Right forelimb (tissue), 1 donor: ENCODE measurements at places on chromosomes 1 and 21.

DNA sequence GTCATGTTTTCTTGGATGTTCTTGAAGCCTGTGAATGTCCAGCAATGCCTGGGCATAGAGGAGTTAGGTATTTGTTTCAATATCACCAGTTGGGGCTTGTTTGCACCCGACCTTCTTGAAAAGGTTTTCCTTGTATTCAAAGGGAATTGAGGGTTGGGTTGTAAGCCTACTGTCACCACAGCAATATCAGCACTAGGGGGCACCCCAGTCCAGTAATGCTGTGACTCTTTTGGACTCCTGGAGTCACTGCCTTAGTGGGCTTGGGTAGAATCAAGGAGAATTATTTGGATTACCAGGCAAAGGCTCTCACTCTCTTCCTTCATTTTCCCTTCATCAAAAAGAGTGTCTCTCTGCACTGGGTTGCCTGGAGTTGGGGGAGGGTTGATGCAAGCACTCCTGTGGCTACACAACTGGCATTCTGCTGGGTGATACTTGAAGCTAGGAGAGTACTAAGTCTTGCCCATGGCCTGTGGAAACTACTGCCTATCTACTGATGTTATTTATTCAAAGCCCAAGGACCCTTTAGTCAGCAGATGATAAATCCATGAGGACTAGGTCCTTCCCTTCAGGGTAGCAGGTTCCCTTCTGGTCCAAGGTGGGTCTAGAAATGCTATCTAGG lies 34.5 kb downstream of the OR10R2 start:
- DNase-seq, result no peak

GRCh38 chr1:183941001-183941400 lies 96.5 kb downstream of the COLGALT2 start:
- no peak for DNase-seq

- no peak for DNase-seq
Measured at GRCh38 chr21:41651830-41652229, 115.0 kb downstream of the RIPK4 start.

DNA sequence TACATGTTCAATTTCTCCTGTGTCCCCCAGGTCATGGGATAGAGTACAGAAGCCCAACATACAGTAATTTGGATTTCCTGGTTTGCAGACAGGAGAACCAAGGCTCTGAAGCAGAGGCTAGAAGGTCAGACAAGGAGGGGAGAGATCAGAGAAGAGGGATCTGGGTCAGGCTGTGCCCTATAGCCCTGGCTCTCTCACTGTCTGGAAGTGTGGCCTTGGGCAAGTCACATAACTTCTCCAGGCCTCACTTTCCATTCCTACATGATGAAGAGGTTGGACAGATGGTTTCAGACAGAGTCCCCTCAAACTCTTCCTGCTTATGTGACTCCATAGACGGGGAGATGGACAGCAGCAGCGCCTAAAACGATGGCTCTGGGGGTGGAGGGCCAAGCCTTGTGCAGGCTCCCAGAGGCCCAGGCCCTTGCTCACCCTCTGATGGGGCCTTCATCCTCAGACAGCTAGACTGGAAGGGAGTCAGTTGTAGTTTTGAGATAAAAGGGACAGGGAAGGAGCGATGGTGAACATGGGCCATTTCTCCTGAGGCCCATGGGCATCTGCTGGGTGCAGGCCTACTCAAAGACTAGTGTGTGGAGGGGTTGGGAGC lies 2.9 kb downstream of the TRIM62 start:
- no peak for DNase-seq

DNA sequence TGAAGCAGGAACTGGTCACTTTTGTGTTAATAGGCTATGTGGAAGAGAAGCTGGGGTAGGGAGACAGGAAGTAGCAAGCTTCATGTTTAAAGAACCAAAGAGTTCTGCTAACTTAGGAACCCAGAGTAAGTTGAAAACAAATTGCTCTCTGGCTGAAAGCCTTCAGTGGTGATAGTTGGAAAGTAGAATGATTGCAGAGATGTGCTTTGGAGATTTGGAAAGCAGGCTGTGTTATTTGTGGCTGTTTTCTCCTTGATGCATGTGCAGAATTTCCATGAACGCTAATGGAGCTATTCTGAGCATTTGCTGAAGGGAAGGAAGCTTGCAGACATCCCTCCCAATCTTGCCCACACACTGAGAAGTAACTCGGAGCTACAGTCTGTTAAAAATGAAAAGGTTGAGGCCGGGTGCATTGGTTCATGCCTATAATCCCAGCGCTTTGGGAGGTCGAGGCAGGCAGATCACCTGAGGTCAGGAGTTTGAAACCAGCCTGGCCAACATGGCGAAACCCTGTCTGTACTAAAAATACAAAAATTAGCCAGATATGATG lies 45.7 kb downstream of the TCEANC2 start:
- DNase-seq, result no peak

DNA sequence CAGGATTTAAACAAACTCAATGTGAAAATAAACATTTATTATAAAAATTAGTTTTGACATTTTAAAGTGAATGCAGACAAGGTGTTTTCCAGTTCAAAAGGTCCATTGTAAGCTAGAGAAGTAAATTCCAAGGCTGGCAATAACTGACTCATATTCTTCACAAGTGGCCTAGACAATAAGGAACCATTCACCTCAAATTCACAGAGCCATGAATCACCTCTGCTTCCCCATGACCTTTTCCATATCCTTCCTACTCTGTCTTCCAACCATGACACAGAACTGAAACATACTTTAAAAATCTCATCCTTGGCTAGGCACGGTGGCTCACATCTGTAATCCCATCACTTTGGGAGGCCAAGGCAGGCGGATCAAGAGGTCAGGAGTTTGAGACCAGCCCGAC lies 24.8 kb downstream of the F11R start:
- no peak for DNase-seq

GRCh38 chr1:246580497-246581370 lies 14.5 kb downstream of the CNST start:
- no peak for DNase-seq

DNA sequence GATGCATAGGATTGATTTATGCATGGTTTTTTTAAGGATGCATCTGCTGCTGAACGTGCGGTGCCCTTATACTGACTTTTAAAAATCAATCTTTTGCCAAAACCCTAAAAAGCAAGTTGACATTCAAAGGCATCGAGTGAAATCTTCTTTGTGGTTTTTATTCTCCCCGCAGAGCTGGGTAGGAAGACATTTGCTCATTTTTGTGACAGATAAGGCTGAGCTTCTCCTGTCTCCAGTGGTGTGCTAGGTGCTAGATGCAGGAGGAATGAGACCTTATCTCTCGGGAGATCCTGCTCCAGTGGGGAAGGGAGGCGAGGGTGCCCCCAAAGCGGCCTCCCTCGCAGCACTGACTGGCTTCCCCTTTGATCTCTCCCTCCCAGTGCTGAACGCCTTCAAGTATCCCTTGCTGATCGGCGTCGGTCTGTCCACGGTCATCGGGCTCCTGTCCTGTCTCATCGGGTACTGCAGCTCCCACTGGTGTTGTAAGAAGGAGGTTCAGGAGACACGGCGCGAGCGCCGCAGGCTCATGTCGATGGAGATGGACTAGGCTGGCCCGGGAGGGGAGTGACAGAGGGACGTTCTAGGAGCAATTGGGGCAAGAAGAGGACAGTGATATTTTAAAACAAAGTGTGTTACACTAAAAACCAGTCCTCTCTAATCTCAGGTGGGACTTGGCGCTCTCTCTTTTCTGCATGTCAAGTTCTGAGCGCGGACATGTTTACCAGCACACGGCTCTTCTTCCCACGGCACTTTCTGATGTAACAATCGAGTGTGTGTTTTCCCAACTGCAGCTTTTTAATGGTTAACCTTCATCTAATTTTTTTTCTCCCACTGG lies 14.9 kb upstream of the CD101 start:
- peak; percentile 34 for DNase-seq

DNA sequence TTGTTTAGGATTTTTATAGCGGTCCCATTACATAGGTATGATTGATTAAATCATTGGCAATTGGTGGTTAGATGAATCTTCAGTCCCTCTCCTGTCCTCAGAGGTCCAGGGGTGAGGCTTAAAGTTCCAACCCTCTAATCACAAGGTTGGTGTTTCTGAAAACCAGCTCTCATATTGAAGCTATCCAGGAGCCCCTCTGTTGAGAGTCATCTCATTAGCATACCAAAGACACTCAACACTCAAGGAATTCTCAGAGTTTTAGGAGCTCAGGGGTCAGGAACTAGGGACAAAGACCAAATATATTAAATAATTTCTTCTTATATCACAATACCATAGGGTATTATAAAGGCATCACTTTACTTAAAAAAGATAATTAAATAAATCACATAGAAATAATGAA lies 23.3 kb downstream of the FCRL2 start:
- DNase-seq, result no peak

- no peak for DNase-seq
Measured at GRCh38 chr1:14724246-14724645, 125.8 kb downstream of the KAZN start.

DNA sequence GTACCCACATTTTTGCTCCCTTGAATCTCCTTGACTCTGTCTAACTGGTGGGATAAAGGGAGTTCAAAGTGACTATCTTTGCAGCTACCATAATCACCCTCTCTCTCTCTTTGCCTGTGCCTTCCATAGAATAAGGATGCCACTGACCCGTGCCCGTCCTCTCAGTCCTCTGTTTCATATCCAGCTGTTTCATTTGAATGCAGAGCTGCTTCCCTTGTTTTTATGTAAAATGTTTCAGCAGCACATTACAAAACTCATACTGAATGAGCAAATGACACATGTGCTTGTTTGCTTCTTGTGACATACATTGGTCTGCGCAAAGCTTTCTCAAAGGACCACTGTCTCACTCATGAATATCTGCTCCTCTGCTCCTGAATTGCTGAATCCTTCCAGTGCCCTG lies 38.4 kb downstream of the CDC42 start:
- DNase-seq, result no peak
